ENCODE measurements at places on chromosomes 4 and X. TPM values are rescaled to one million over a fixed set of nuclear protein-coding genes. Genes with fewer than 3 reads are reported as not detected.

DNA sequence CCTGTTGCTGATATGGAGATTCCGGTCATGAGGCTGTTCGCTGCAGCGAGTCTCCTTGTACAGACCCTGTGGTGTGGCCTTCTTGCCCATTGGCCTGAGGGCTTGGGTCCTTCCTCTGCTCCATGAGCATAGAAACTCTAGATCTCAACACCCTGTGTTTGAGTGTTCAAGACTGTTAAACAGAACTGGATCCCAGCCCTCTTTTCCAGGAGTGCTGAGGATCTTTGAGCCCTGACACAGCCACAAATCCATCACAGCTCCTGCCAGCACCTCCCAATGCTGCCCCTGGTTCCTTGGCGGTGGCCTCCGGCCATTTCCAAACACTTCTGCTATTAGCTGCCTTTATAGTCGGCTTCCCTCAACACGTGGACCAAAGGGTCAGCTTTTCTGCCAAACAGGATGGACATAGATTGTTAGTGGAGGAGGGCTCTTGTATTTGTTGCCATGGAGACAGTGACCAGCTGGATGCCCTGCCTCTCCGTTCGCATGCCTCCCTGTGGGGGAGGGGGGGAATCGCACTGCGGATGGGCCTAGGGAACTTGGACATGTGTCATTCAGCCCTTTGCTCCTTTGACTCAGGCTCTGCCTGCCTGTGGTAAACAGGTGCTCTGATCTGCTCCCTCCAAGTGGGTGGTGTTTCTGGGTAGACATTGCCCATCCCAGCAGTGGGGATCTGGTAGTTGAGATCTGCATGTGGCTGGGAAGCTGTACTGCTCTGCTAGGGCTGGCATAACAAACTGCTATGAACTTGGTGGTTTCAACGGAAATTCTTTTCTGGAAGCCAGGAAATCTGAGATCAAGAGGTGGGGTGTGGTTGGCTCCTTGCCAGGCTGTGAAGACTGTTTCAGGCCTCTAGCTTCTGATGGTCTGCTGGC, 6.9 kb upstream of the WDR1 start:
- DNase-seq: no peak

- peak; percentile 66 for DNase-seq
These were observed 33.4 kb upstream of the SPON2 start for GRCh38 chr4:1205586-1206298.

DNA sequence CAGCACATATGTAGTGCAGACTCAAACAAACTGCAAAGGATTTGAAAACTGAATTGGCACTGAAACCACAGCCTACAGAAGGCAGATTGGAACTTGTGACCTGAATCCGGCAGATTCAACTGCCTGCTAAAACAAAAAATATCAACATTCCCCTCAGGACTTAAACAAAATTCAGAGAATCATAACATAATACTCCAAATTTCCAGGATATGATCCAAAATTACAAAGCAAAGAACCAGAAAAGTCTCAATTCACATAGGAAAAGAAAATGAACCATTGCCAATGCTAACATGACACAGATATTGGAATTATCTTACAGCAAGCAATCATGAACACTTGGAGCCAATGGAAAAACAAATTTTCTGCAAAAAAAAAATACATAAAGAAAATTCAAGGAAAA, 250.4 kb downstream of the PRDM5 start:
- no peak for DNase-seq

GRCh38 chr4:173170182-173170778, 1.7 kb downstream of the GALNT7 start:
- DNase-seq: no peak

DNA sequence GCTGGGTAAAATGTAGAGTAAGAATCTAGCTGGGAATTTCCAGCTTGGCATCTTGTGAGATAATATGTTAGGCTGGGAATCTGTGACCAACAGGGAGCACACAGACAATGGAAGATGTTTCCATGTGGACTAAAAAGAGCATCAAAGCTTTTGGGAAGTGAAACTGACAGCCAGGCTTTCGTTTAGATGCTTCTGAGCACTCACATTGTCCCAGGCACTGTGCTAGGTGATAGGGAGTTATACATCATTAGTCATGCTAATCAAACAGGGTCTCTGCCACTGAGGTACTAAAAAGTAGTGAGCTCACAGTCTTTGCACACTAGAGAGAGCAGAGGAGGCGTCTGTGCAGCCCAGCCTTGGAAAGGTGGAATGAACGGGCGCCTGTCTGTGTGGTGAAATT, 101.9 kb upstream of the SCOC start:
- DNase-seq: no peak

- DNase-seq: no peak
These were observed 51.5 kb downstream of the CLDN22 start for GRCh38 chr4:183268556-183268955.

GRCh38 chr4:73257651-73258435, 755 bp downstream of the ANKRD17 start:
- DNase-seq: no peak

- no peak for DNase-seq
These were observed 45.9 kb upstream of the PPP3CA start for GRCh38 chr4:101393256-101393655.

DNA sequence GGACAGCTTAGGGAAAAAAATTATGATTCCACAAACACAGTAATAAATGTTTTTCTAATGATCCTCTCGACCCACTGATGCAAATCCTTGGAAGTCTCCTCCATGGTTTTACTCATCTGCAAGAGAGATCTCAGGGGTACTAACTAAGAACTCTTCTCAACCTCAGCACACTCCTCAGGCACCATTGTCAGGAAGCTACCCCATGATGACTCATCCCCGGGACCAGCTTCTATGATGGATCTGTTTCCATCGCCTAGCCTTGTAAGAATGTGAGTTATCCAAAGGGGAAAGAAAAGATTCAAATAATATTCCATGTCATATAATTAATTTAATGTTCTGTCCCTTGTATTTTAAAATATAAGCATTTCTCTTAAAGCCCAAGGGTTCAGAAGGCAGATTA, 816.1 kb upstream of the IGFBP7 start:
- DNase-seq: no peak

- DNase-seq: no peak
These were observed 11.0 kb upstream of the FGG start for GRCh38 chr4:154623436-154623835.

DNA sequence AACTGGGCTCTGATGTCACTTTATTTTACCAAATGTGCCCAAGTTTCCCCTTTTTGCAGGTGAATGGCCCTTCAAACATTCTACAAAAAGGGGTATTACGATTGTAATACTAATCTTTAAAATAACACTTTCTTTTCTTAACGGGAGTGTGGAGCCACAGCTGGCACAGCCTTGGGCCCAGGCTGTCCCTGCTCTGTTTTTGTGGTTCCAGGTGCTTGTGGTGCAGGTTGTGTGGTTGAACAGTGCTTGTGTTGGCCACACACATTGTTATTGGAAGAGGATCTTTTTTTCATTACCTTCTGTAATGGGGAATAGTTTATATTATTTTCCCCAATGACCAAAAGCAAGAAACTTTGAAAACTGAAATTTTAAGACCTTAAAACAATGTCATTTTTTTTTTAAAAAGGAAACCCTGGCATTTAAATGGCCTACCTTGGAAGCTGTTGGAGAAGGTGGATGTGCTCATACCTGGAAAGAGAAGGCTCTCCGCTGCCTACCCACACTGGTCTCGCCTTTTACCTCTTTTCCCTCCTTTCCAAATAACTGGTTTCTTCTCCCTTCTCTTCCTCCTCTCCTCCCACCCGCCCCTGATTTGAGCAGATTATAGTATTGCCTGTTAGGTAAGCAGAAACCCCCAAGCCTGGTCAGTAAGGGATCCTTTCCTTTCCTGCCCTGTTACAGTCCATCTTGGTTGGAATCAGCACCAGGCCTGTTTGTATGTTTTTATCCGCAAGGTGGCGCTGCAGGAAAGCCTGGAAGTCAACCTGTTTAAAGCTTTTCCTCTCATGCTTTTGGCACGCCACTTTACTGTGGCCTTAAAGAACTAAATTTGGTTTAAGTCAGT, 28.6 kb downstream of the HADH start:
- peak; percentile 84 for DNase-seq

GRCh38 chr4:123206016-123206415, 190.6 kb upstream of the SPRY1 start:
- DNase-seq: no peak

GRCh38 chr4:154186888-154187287, 304.7 kb downstream of the DCHS2 start:
- DNase-seq: no peak

DNA sequence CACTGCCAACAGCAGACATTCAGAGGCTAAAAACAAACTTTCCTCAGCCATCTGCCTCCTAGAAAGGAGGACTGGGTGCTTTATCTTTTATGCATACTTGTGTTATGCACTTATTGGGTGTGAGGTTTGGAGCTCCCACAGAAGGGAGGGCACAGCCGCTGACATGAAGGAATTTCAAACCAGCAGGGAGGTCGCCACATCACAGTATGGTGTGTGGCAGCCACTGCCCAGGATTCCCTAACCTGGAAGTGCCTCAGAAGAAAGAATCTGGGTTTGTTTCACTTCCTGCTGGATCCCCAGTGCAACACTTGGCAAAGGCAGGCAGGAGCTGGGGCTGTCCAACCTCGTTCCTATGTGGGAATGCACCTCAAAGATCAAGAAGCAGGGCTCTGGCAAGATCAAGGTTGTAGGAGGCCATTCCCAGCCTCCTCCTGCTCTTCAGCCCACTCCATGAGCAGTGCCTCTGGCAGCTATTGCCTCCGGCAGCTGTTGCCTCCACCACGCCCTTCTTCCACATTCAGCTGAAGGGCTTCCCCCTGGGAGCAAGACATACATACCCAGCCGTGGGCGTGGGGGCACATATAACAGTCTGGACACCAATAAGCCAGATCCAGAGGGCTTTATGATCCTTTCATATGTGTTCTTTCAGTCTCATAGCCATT, 109.0 kb upstream of the MAMLD1 start:
- DNase-seq: no peak

GRCh38 chr4:153409924-153410501, 56.1 kb upstream of the TMEM131L start:
- DNase-seq: no peak

DNA sequence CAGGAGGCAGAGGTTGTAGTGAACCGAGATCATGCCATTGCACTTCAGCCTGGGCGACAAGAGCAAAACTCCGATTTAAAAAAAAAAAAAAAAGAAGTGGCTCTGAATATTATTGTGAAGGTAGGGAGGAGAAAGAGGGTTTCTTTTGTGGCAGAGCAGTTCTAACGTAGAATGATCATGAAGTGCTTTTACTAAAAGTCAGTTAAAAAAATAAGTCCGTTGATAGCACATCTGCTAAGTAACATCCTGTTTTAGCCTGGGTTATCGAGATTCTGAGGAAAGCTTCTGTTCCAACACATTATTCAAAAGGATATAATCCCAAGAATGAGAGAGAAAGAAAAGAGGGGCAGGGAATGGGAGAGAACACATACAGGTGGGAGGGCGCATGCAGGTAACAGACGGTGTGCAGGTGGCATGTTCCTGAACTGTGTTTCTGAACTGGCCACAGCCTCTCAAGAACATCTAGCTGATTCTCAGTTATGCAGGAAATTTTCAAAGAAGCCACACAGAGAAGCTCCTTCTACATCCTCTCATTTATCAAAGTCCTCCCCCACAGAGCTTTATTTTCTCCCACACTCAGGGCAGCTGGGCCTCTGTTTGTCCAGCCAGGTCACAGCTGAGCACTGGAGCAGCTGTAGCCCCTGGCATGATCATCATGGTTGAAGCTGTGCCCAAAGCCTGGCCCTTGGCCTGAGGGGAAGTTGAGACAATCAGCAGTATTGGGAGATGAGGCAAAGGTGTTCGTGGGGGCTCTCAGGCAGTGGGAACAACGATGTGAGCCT, 342.3 kb downstream of the ZNF674 start:
- DNase-seq: no peak

GRCh38 chr4:20992002-20992401, 291.7 kb downstream of the PACRGL start:
- DNase-seq: no peak

DNA sequence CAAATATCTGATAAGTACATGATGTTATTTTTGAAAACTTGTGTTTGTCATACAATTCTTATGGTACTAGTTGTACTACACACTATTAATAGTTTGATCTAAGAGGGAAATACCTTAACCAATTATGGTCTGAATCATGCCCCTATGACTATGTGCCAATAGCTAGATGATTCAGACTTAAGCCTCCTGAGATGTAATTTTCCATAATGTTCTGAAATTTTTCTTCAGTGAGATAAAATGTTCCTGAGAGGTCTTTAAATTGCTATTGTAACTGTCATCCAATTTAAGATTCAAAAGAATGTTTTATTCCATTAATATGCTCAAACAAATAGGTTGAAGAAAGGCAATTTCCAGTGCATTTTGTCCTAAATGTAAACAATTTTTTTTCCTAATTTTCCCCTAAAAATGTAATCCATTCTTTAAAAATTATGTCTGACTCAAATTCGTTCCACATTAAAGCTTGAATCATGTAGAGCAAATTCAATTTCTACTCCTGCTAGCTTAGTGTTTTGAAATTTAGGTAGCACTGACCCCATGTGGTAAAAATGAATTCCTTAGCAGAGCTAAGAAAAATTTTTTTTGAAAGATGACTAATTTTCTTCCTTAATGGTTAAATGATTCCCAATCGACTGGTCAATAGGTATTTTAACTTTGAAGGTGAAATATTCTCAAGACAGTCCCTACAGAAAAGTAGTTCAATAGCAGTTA, 49.1 kb downstream of the APOOL start:
- DNase-seq: no peak

DNA sequence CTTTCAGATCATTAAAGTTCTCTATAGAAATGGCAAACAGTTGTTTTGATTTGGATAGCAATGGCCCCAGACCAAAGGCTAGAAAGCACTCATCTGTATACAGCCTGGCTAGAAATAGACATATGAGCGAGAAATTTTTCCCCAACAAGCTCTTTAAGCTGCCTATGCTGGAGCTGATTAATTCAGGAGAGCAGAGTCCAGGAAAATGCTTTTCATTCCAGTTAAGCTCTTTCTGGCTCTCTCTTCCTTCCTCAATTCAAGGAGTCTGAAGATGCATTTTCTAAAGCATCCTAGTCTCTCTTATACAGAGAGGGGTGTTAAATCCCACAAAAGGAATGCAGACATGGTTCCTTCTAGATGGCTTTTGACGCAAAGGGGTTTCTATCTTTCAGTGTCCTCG, 141.7 kb upstream of the RAI2 start:
- DNase-seq: no peak

Gene SCFD2
- total RNA-seq: 19.2 TPM

Gene MGAT4D
- not detected for total RNA-seq

Gene HS6ST2
- total RNA-seq: 0.06 TPM

Gene SERPINA7
- total RNA-seq: not detected

Gene CCDC120
- 7.6 TPM for total RNA-seq

Gene SH3RF1
- total RNA-seq: 27.3 TPM

Gene MTMR8
- 4.3 TPM for total RNA-seq

Gene MAGEA4
- not detected for total RNA-seq

Gene XAGE1A
- not detected for total RNA-seq

Gene MAPK10
- 40.0 TPM for total RNA-seq
